ENCODE measurements at places on chromosomes 6 and 20. TPM values are rescaled to one million over a fixed set of nuclear protein-coding genes. Genes with fewer than 3 reads are reported as not detected.

HLA-G gene
- total RNA-seq = 0.10 TPM

- DNase-seq = no peak
These were observed 17.9 kb downstream of the DSTN start for GRCh38 chr20:17587824-17588223.

DNA sequence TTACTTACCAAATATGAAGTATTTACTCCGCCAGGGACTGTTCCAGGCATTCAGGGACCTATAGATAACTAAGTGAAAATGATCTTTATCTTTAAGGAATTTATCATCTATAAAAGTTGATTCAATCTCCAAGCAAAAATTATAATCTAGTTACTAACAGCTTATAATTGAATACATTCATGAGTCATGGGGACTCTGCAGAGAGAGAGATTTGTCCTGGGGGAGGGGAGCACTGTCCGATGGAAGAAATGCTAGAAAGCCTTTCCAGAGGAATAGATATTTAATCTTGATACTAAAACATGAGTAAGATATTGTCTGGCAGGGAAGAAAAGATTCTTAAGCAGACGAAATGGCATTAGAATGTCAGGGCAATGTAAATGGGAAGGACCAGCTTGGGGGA is 139.3 kb downstream of the CD164 start:
- DNase-seq = no peak

- no peak for DNase-seq
These were observed 248.8 kb upstream of the MAP3K7 start for GRCh38 chr6:90835596-90836212.

- DNase-seq = no peak
These were observed 16.0 kb downstream of the SOD2 start for GRCh38 chr6:159676890-159677505.

DNA sequence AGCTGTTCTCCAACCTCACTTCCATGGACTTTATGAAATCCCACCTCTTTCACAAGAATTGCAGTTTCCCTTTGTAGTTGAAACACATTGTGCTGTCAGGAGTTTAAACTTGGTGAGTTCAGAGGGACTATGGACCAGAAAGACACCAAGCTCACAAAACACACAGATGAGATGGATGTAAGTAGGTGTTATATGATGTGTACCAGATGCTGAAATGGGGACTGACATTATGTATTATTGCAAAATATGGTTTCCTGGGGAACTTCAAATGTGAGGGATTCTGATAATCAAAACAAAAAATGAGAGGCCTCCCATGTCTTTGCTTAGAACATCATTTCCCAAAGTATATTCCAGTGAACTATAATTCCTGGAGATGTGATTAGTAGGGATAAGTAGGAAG is 401.1 kb upstream of the ARID1B start:
- DNase-seq = no peak

DNA sequence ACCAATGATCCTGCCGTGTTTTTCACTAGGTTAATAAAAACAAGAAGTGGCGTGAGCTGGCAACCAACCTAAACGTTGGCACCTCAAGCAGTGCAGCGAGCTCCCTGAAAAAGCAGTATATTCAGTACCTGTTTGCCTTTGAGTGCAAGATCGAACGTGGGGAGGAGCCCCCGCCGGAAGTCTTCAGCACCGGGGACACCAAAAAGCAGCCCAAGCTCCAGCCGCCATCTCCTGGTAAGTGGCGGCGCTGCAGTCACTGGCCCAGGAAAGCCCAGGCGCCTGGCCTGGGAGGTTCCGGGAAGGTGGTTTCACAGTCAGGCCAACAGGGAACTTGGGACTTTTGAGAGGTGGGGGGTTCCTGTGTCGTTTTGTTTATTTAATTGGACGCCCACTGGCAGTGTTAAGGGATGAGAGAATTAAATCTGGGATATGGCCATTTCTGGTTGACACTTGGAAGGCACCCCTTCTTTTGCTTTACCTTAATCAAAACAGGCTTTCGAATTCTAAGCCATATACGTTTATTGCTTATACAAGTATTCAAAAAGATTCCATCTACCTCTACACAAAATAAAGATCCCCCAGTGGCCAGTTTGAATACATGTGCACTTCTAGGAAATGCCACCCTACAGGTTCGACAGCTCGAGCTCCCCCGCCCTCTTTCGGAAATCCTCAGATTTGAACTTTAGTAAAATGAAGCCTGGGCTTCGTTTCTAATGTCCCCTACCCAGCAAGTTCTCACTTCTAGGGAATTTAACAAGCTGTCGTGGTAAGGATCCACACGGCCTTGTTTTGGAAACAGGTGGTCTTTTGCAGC is 138.9 kb downstream of the TMEM242 start:
- no peak for DNase-seq

DNA sequence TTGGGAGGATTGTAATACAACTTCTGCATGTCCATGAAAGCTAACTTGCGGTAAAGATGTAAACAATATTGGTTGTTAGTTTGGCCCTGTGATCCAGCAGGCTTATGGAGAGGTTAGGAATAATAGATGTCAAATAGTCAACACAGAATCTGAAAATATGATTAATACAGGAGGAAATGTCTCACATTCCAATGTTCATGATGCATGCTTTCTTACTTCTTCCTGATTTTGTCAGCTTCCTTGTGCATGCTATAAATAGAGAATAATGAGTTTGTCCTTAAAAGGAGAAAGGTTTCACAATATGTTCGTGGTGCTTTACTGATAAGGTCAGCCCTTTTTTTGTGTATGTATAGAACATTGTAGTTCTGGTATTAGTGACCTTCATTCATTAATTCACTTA is 136.7 kb downstream of the MMUT start:
- DNase-seq = no peak

HRH3 gene
- 0.10 TPM for total RNA-seq

DNA sequence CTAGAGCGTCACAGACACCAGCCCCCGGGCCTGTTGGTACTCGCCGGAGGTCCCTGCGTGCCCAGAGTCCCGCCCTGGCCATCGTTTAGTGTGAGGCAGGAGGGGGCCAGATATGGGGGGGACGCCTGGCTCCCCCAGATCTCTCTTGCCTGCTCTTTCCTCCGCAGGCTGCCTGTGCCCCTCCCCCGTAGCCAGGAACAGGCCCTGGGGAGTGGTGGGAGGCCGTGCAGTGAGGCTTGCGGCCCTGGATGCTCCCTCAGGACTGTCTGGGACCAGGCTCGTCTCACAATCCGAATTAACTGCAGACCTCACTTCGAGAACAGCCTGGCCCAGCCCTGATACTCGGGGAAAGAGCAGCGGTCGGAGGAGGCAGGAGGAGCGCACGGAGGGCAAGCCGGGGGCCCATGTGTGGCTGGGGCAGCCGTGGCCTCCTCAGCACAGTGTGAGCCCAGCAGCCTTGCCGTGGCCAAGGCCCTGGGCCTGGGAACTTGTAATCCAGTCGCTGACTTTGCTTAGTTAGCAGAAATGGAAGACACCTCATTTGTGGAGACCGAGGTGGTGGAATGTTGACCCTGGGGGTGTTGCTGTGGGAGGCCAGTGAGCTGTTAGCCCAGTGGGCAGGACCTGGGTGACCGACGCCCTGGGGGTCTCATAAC is 28.7 kb downstream of the FRMD1 start:
- no peak for DNase-seq

DEFB129 gene
- not detected for total RNA-seq

GRCh38 chr6:70112716-70113115 is 190.2 kb downstream of the COL9A1 start:
- peak; percentile 7 for DNase-seq

- DNase-seq = no peak
These were observed 29.6 kb downstream of the CRYBG1 start for GRCh38 chr6:106390088-106390487.

TNNC2 gene
- total RNA-seq = 472 TPM

GRCh38 chr20:46434597-46434996 is 28.2 kb upstream of the ELMO2 start:
- no peak for DNase-seq

RIPOR3 gene
- 16.1 TPM for total RNA-seq

WFDC5 gene
- 5.2 TPM for total RNA-seq

GRCh38 chr20:23142162-23143050 is 56.3 kb upstream of the CD93 start:
- no peak for DNase-seq

DNA sequence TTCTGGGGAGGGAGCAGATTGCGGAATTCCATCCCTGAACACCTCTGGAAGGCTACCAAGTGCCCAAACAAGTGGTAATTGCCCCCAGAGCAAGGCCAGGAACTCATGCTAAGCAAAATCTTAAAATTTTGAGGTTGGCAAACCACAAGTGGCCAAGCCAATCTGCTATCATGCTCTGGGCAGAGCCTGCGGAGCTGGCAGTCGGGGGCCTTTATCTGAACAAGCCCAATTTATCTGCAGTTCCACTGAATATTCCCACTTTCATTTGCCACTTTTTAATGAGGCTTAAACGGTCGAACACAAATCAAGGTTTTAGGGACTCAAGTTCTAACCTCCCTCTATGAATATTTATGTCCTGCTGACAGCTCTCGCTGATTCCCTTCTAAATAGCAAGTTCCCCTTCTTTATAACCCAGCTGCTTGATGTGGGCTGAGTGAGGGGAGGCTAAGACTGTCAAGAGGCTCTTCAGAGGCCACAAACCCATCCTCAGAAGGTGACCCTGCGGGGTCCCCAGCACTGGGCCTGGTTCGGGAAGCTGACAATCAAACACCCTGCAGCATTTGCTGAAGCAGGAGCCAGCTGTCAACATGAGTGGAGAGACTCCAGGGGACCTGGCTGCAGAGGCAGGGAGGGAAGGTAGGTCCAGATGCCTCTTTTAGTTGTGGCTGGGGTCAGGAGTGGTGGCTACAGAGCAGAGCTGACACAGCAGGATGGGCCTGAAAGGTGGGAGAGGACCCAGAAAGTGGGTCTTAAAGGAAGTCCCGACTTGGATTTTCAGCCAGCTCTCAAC is 11.9 kb downstream of the CCDC167 start:
- no peak for DNase-seq

- no peak for DNase-seq
These were observed 190.0 kb upstream of the BTBD3 start for GRCh38 chr20:11727708-11728107.

DNA sequence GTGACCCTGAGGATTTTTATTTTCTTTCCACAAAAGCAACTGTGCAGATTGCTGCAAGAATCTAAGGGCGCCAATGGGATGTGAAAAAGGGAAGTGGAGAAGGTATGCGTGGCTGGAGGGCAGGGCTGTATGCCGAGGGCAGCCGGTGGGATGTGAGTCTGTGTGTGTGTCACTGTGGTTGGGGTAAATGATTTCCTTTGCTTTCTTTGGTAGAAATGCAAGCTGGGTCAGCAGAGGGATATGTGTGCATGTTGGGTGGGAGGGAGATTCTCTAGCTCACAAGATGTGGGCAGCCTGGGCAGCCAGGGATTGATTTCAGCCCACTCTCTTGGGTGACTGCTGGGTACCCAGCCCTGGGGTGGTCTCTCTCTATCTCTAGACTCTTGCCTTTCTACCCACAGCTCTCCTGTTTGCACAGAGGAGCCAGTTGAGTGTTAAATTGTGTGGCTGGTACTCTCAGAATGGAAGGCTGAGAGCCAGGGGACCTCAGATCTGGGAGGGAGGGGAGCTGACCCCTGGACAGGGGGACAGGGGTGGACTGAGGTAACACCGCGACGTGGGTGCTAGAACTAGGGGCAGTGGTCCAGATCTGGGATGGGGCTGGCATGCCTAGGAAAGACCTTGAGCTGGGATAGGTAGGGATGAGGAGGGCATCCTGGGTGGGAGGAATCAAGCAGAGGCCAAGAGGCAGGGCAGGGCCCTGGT is 136.8 kb upstream of the RNF24 start:
- no peak for DNase-seq

CLVS2 gene
- 0.10 TPM for total RNA-seq

- no peak for DNase-seq
These were observed 21.0 kb upstream of the HCRTR2 start for GRCh38 chr6:55153284-55153683.

- DNase-seq = peak; percentile 64
These were observed 1.5 kb upstream of the ERVFRD-1 start for GRCh38 chr6:11113038-11113437.

DNA sequence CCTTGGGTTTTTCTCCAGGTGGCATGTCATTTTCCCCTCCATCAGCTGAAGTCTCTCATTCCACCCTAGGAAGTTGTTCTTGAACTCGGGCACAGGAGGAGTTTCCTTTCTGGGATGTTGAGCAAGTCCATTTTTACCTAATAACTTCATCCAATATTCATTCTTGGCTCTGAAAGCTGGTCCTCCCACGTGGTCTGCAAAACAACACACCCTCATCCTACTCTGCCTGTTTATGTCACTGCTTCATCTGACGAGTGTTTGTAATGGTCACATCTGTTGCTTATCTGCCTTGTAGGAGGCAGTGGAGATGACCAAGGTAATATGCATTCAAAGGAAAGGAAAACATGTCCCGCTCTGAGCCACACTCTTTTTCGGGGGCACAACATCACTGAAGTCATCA is 41.7 kb upstream of the AIG1 start:
- no peak for DNase-seq

PTCHD4 gene
- total RNA-seq = 2.1 TPM

DNA sequence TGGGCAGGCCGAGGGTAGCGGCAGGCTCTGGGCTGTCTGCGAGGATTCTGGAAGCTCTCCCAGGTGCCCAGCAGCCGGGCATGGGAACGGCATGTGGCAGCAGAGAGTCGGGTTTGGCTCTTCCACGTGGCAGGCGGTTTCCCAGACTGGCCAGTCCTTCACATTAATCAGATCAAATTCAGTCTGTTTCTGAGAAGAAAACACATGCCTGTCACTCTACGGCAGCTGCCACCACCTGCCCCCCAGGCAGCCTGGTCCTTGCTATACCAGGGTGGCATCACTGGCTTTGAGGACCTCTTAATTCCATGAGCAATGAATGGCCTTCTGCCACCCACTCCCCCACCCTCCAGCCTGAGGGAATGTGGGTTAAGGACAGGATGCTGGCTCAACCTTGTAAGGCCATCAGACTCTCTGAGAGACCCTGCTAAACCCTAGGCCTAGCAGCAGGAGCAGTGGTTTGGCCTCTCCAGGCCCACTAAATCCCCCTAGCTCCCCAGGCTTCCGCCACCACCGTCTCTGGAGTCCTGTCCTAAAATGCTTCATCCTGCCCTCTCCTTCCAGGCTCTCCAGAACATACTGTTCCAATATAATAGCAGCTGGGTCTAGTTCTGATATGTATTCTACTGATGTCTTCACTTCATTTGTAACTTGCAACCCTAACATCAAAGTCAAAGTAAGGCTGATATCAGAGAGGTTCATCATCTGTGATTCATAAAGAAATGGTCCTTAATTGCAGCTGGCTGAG is 47.8 kb downstream of the PLCG1 start:
- DNase-seq = no peak

C20orf204 gene
- total RNA-seq = 0.39 TPM

DNA sequence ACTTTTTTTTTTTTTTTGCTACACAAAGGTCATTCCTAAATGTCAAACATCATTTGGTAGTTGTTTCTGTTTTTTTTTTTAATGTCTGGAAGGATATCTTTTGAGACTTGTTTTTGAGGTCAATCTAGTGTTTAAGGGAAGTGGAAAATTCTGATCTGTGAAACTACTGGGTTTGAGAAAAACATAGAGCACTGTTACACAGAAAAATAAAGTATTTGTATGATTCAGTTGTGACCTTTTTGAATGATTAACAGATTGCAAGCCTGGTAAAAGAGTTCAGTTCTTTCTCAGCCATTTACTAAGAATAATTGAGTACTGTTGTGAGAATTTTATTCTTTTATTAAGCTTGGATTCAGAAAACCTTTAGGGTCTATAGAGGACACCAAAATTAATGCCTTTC is 276.7 kb downstream of the ADGRB3 start:
- DNase-seq = no peak
